ENCODE measurements at places on chromosomes 3 and 15.
A peak's percentile ranks its signal among the peaks of the same experiment; 100 is the strongest.

DNA sequence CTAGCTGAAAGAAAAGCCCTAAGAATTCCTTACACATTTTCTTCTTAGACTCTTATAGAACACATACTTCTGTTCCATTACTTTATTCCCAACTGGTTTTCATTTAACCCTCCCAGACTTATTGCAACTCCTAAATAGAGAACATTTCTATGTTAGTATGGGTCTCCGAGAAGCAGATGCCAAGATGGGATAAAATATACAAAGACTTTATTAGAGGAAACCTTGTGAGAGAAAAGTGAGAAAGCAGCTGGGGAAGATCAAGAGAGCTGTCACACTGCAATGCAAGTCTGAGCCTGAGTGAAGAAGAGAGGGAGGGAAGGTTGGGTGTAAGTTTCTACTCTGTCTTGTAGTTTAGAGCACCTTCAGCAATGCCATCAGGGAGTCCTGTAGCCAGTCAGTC is 979.3 kb downstream of the IGSF11 start:
- DNase-seq: no peak

DNA sequence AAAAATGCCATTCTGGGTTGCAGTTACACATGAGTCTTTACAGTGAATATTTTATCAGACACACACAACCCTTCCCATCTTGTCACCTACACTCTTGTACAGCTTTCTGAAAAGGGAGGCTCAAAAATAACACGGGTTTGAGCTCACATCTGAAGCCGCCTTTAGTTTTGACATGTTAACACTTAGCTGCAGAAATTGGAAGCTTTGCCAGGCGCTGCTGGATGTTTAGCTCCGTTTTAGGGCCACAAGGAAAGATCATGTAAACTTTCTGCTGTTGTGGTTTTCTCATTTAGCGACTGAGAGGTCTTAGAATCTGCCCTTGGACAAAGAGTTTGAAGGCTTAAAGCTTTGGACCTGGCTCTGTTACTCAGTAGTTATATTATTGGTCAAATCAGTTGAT is 120.1 kb downstream of the OXNAD1 start:
- DNase-seq: no peak

DNA sequence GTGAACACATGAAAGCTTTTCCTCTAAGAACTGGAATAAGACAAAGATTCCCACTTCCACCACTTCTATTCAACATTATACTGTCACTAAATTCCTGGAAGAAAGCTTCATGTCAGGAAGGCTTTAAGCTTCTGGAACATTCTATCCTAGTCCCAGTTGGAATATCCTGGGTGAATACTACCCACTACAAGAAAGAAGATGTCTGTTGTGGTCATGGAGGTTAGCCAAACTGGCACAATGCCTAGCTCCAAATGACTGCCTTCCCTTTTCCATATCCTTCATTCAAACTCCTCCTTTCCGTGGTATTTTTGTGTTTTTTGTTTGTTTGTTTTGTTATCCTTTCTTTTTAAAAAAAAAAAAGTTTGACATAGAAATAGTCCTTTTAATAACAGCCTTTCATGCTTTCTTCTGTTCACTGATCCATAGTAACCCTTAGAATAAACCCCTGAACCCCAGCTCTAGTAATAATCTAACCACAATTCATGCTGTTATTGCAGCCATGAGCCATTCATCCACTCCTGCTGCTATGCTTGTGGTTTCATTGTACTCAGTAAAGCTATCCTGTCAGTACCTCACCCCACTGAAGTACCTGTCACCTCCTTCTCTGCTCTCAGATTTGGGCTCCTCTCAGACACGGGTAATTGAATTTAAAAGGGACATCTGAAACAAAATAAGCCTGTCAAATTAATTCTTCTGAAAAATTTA is 447.5 kb downstream of the IGSF11 start:
- no peak for DNase-seq

GRCh38 chr3:20683910-20684309 is 497.9 kb upstream of the SGO1 start:
- DNase-seq: no peak

- no peak for DNase-seq
Observed at GRCh38 chr3:14322001-14322400, 80.4 kb upstream of the SLC6A6 start.

DNA sequence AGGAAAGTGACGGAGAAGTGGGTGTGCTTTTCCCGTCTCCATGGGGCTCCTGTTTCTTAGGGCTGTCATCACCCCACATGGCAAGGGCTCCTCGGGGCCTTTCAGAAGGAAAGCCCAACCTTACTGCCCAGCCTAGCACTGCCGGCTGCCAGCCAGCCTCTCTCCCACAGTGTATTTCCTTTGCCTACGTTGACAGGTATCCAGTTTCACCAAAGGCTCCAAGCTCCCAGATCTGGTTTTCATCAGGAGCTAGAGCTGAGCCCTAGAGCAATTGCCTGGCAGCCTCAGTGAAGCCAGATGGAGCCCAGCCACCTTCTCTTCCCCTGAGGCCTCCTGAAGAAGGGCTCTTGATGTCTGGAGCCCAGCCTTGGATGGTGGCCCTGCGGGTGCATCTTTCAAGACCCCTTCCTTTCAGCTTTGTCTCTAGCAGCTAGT is 20.2 kb downstream of the CRABP1 start:
- DNase-seq: no peak

- DNase-seq: no peak
Observed at GRCh38 chr15:68829068-68829467, 8.4 kb upstream of the ANP32A start.

DNA sequence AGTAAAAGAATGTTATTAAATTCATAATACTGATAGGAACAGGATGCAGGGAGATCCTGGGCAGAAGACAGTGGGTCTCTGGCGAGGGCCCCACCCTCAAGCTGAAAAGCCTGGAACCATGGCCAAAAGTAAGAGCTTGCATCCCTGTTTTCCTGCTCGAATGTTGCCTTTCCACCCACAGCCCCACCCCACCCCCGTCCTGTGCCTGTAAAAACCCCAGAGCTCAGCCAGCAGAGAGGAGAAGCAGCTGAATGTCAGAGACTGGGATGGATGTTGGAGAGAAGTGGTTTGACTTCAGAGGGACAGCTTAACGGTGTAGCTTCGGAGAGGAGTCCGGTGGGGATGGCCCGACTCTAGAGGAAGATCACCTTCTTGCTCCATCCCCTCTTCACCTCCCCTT is 207.9 kb downstream of the ROBO2 start:
- DNase-seq: no peak

DNA sequence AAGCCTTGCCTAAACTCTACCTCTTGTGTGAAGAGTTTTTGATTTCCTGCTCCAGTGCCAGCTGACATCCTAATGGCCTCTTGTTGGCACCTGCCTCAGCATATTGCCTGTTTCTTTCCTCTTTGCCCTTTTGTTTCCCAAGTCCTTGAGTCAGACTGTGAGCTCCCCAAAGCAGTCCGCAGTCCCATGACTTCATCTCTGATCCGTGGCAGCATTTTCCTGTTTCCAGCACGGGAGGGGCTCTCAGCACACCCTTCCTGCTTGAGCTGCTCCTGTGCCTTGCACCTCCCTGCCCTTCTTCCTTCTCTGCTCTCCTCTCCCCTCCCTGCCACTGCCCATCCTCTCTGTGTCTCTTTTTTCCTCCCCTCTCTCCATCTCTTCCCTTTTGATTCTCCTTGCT is 179.6 kb downstream of the EPHB1 start:
- DNase-seq: no peak

DNA sequence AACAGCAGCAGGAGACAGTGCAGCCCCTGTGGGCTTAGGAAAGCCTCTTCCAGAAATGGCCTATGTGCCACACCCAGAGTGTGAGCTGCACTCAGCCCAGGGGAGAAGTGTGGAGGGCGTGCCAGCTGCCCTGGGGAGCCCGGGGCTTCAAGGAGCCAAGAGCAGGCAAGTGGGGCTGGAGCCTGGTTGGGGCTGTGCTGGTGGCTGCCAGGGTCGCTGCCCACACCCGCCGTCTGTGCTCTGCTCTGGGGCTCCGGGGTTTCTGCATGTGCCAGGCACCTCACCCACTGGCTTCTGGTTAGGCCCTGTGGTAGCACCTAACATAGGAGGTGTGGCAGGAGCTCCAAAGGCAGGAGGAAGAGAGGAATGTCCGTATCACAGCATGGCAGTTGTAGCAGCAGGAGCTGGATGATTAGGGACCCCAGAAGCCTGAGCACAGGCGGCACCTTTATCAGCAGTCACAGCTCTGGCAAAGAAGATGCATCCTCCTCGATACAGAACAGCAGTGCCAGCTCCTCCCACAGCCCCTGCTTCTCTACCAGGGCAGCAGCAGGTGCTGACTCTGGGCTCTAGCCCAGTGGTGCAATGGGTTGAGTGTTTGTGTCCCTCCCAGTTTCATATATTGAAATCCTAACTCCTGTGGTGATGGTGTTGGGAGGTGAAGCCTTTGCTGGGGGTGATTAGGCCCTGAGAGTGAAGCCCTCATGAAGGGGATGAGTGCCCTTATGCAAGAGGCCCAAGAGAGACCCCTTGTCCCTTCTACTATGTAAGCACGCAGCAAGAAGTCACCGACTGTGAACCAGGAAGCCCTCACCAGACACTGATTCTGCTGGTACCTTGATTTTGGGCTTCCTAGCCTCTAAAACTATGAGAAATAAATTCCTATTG is 70.0 kb upstream of the KLF13 start:
- DNase-seq: no peak

GRCh38 chr3:86793786-86794185 is 197.2 kb downstream of the VGLL3 start:
- DNase-seq: no peak

DNA sequence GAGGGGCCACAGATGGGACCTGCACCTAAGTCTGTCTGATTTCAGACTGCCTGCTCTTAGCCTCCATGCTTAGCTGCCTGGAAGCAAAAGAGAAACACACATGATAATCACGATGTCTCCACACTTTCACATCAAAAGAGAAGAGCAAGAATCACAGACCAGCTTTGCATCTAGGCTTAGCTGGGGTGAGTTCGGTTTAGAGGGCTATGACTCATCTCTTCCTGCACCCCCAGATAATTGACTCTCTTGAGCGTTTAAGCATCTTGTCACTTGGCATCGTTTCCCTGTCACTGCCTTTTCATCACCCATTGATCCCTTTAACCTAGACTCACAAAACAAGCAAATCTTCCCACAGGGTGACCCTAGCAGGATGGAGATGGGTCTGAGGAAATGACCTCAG is 124.0 kb downstream of the NTRK3 start:
- DNase-seq: no peak

DNA sequence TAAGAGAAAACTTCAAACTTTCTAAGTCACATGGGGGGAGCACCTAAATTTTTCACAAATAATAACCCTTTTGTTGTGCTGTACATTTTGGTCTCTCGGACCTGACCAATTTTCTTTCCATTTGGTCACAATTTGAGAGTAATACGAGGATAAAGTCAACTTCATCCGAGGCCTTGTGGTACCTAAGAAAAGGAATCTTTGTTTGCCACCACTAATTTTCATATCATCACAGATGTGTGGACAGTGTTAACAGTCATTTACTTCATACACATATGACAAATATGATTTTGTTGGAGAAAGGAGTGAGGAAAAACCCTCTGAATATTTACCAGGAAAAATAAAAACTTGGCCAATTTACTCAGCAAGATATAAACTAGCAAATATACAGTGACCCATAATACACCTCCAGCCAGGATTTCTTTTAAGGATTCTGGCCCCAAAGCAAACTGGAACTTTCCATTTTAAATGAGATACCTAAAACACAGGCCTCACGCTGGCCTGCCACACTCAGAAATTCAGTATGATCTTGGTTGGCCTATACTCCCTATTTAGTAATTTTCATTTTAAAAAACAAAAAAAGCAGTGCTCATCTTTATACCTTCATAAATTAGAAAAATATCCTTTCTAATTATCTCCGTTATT is 40.7 kb downstream of the VGLL4 start:
- DNase-seq: no peak

GRCh38 chr15:79978655-79979514 is 7.9 kb upstream of the BCL2A1 start:
- DNase-seq: peak; percentile 38

DNA sequence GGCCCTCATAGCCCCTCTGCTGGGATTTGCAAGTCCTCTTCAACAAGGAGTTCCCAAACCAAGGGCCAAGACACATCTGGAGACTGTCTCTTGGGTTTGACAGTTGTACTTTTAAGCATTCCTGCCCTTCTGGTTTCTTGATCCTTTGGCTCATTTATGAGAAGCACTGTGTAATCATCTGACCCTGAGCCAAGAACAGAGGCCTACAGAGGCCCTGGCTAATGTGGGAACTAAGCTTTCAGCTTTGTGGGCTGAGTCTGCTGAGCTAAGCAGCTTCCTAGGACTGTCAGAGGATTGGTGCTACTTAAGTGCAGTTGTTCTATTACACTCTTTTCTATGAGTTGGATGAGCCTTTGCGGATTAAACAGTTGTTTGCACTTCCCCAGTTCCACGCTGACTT is 178.3 kb downstream of the KBTBD8 start:
- DNase-seq: no peak

GRCh38 chr15:76514282-76514681 is 177.7 kb downstream of the ISL2 start:
- no peak for DNase-seq

- no peak for DNase-seq
Observed at GRCh38 chr3:89221924-89222323, 114.5 kb downstream of the EPHA3 start.

GRCh38 chr15:66389859-66390381 is 3.2 kb downstream of the MAP2K1 start:
- DNase-seq: no peak

DNA sequence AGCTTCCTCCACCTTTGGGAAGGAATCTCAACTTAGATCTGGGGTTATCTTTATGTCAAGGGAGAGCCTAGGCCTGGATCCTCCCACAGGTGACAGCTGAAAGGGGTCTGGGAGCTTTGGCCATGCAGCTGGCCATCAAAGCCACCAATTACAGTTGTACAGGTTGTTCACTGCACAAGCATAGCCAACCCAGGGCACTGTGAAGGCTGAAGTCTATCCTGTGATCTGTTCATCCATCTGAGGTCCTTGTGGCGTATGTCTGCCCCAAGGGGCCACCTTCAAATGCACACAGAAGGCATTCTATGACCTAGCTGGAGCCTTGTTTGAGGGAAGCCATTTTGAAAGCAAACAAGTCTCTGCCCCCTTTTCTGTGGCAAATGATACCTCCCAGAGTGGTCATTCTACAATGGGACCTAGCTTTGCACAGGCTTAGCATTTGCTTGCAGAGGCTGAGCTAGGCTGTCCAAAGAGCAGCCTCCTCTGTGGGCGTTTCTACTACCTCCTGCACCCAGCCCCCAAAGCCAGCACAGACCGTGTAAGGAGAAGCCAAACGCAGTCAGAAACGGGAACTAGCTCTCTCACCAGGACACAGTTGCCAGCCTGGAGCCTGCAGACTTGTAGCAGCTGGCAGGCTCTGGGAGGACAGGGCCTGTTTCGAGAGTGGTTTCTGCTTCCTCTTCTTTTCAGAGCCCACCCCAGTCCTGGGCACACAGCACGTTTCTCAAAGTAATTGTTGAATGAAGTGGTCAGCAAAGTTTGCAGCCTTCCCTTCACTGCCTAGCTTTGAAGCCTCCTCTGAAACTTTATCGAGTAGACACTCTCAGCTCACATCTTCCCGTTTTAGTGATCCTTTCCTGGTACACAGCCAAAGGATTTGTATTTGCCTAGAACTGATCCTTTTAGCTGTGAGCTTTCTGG is 157.3 kb upstream of the SMAD3 start:
- DNase-seq: no peak

GRCh38 chr3:36557021-36557707 is 176.9 kb downstream of the STAC start:
- DNase-seq: no peak
